ENCODE measurements at places on chromosomes 4 and X.

DNA sequence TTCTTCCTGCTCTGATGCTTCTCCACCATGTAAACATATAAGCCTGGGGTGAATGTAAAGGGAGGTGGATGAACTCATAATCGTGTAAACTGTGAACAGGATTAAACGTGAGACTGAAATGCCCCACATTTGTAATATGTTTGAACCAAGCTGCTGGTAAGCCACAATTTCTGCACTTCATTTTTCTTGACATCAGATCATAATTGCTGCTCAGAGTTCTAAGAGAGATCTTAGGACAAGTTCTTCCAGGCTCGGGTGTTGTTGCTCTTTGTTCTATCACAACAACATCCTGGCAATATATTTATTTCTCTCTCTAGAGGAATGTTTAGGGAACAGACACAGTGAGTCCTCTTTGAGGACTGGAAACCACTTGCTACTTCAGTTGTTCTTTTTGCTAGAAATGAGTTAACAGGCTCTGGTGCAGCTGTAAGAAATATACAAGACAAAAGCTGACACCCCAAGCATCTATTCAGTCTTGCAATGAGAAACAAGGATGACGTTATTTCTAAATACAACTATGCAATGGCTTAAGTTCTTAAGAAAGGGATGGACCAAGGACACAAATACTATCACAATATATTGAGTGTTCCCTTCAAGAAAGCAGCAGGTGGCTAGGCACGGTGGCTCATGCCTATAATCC, 59.6 kb downstream of the LNX1 start:
- DNase-seq: no peak

DNA sequence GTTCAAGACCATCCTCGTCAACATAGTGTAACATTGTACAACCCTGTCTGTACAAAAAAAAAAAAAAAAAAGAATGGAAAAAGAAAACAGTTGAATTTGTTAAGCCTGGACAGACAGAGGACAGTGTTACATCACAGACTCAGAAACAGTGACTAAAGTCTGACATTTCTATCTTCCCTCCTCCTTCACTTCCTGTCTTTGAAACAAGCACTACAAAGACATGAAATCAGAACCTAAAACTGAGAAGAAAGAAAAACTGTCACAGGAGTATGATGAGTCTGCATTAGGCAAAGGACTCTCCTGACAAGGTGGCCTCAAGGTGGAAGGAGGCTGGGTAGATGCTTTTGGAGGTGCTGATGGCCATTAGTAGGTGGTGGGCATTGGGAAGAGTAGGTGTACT, 126.7 kb downstream of the RBM47 start:
- no peak for DNase-seq

GRCh38 chr4:128271551-128271950, 16.1 kb downstream of the PGRMC2 start:
- no peak for DNase-seq

DNA sequence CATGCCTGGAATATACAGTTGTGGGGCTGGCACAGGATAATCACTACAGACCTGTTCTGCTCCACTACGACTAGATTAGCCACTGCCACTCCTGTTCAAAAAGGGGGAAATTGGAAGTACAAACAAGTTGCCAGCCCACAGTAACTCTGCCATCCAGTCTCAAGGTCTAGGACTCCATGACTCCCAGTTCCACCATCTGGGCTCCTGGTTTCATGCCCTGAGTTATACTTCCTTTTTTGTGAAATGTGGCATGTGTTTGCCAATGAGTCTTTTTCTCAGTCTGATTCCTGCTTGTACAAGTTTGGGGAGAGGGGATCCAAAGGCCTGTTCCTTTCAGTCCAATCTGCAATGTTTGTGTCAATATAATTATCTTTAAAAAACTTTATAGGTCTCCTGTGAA, 1.0 kb upstream of the BLOC1S4 start:
- no peak for DNase-seq

DNA sequence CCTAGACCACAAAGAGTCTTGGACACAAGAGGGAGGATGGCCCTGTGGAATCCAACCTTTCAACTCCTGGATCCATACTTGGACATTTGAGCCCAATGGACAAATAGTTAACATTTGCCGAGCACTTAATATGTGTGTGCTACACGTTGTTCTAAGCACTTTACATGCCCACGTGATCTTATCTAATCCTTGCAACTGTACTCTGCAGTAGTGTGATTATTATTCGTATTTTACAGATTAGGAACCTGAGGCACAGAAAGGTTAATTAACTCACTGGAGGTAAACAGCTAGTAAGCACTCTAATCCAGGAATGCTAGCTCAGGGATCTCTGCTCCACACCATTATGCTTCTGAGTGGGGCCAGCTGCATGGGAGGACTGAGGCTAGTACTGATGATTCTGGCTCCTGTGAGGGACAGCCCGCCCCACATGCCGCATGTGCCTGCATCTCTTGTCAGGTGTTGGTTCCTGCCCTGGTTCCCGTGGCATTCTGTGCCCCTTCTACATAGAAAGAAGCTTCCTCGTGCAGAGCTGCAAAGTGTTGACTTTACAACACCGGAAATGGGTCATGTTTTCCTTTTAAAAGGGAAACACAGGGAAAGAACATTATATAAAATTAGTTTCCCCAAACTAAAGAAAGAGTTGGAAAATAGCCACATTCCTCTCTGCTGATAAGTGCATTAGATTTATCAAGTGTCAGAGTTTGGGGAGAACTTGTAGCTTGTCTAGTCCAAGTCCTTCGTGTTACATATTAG, 34.8 kb downstream of the PLAC1 start:
- no peak for DNase-seq

- no peak for DNase-seq
These were observed 16.8 kb downstream of the CLNK start for GRCh38 chr4:10667701-10668326.

DNA sequence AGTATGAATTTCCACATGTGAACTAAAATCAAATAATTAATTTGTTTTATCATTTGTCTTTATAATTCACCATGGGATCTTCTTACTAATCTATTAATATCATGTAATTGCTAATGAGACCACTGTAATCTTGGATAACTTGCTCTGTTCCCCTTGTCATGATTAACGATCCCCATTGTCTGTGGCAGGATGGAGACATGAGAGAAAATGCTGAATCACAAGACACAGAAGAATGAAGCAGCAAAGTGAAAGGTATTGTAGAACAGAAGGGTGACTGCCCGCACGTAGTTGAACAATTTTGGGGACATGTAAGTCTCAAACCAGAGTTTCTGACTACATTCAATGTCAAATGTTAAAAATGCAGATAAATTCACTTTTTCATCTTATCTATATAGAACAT, 135.2 kb downstream of the EPHA5 start:
- DNase-seq: no peak

GRCh38 chr4:41632481-41633073, 94.6 kb downstream of the LIMCH1 start:
- no peak for DNase-seq

DNA sequence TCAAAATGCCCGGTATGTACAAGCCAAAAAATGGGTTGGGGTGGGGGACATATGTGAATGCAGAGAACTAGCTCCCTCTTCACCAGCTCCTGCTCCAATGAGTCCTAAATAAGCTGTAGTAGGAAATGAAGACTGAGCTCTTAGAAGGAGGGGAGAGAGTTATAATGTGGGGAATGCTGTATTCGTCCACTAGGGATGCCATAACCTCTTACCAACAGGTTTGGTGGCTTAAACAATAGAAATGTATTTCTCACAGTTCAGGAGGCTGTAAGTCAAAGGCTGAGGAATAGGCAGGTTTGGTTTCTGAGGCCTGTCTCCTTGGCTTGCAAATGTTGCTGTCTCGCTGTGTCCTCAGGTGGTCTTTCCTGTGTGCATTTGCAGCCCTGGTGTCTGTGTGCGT, 4.4 kb upstream of the INPP4B start:
- DNase-seq: no peak

- DNase-seq: no peak
These were observed 5.6 kb downstream of the PCDH10 start for GRCh38 chr4:133154725-133155124.

GRCh38 chr4:16694884-16695276, 203.6 kb downstream of the LDB2 start:
- no peak for DNase-seq

DNA sequence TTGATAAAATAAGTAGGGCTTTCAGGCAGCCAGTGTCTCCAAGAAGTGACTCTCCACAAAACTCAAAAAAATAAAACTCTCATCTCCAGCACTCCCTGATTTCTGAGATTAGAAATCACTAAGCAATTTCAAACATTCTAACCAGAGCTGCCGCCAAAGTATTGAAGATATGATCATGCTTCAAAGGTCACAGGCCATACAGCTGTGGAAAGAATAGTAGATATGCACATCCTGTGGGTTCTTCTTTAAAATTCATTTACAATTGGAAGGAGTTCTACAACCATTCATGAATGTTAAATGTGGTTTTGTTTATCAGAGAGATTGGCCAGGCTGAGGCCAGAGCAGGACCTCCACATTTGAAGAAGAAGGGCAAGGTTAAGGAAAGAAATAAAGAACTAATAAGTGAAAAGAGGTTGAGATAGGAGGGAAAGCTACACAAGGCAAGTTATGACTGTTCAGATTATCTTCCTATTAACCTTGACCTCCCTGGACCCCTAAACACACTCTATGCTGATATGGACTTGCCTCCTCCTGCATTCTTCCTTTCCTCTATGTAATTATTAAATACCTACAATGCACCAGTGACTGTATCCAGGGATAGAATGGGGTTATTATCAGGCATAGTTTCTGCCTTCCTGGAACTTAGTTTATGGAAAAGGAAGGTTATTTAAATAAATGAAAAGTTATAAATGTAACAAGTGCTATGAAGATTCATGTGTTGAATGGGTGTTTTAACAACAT, 56.4 kb downstream of the USP38 start:
- DNase-seq: no peak

DNA sequence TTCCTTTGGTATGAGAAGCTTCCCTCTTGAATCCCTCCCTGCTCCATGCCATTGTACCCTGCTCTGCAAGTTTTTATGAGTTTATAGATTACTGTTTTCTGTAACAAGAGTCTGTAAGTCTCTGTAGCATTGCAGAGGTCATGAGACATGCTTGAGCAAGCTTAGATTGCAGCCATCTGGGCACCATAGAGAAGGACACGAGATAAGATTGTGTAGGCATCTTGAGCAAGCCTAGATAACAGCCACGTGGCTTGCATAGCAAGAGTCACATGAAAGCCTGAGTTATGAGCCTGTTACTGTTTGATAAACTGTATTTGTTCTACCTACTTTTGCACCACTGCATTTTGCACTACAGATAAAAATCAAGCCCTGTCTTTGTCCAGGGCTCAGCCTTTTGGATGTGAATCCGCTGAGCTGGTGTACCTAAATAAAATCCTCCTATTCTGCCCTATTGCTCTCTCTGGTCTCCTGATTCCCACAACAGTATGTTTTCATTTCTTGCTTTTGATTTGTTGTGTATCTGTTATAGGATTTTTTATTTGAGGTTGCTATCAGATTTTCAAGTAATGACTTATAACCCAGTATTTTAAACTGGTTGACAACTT, 127.4 kb upstream of the ANKRD50 start:
- DNase-seq: no peak

GRCh38 chr4:145979160-145979559, 40.5 kb upstream of the ZNF827 start:
- no peak for DNase-seq

- DNase-seq: no peak
These were observed 672 bp upstream of the NAT8L start for GRCh38 chr4:2058264-2059045.

DNA sequence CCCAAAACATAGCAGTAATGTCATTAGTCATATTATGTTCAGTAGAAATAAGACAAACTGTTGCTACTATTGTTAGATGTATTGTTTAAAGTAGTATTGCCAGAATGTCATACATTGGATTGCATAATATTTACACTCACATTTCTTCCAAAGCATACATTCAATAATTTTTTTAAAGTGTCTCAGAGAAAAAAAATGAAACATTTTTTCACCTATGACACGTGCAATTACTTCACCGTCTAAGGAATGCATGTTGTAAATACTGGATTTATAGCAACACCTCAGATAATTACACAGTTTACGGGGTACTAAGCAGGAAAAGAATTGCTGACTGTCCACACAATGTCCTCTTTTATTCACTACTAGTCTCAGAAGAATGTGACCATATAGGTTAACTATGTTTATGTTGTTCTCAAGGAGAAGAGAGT, 162.1 kb downstream of the PCDH18 start:
- no peak for DNase-seq

- no peak for DNase-seq
These were observed 307.2 kb downstream of the SLC7A11 start for GRCh38 chr4:137934911-137935310.

DNA sequence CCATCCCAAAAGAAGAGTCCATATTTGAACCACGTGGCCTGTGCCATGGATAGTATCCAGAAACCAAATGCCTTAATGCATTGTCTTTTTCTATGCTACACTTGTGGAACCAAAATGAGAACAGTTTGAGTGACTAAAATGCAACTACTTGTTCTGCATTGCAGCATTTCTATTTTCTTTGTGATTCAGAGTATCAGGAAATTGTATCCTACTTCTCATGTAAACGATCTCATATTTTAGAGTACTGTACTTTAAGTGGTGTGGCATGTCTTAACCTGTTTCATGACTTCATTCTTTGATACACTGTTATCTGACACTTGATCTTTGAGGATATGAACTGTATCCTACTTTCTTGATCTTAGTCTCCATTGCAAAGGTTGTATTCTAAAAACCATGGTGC, 167.2 kb upstream of the WDR1 start:
- DNase-seq: no peak

All from stimulated activated CD4-positive, alpha-beta T cell treated with anti-CD3 and anti-CD28 coated beads, Interleukin-2, amount 100 ng/mL, for 4 hours (primary cell).